ENCODE measurements at places on chromosomes 4 and X. TPM values are rescaled to one million over a fixed set of nuclear protein-coding genes. Genes with fewer than 3 reads are reported as not detected.

The HSFX3 gene
- not detected for total RNA-seq

The TEX13B gene
- total RNA-seq: not detected

The USP51 gene
- 0.26 TPM for total RNA-seq

The BCOR gene
- 17.6 TPM for total RNA-seq

The FAM9C gene
- not detected for total RNA-seq

The FAM53A gene
- not detected for total RNA-seq

The SYNPO2 gene
- 144 TPM for total RNA-seq

The TMEM144 gene
- total RNA-seq: 5.5 TPM

The MED12 gene
- total RNA-seq: 91.5 TPM

The GLRA2 gene
- total RNA-seq: not detected

The ARMCX2 gene
- total RNA-seq: 47.1 TPM

The GAB3 gene
- 2.9 TPM for total RNA-seq

The SLC4A4 gene
- total RNA-seq: 0.51 TPM

The NAP1L2 gene
- 14.6 TPM for total RNA-seq

The TRPC3 gene
- 0.77 TPM for total RNA-seq

The PRRG1 gene
- total RNA-seq: 17.1 TPM

The SHISA3 gene
- 1.8 TPM for total RNA-seq

All from uterus (tissue), 4 donors.